Right forelimb (tissue), 1 donor: ENCODE measurements at places on chromosomes 7 and 10.

DNA sequence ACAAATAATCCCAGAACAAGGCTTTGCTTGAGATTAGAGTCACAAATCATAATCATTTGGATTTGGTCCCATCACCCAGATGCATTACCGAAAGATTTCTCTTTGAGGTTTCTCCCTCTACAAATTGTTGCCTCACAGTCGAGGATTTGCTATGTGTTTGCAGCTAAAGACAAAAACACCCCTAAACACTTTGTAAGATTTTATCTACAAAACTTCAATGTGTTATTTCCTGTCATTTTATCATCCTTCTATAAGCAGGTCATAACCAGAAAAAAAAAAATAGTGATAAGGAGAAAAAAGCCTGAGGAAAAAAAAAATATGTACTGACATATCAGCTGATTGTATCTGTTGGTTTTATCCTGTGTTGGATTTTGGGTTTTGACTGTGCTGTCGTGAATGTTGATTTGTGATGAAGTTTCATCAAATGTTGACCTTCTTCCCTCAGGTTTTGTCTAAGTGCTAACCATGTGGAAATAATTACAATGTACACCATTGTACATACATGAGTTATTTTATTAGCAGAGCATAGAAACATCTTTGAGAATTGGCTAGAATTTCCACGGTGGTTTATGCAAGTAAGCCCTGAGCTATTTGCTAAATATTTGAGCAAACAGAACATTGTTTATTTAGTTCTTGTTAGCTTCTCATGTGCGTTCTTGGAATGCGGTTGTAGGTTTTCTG lies 274.4 kb downstream of the NEBL start:
- no peak for DNase-seq

GRCh38 chr7:125775317-125775716 lies 845.7 kb upstream of the POT1 start:
- DNase-seq: no peak

- peak; percentile 78 for DNase-seq
Measured at GRCh38 chr10:79322616-79323543, 24.4 kb upstream of the PPIF start.

GRCh38 chr7:79513261-79513660 lies 59.8 kb upstream of the MAGI2 start:
- no peak for DNase-seq

- no peak for DNase-seq
Measured at GRCh38 chr10:125513429-125514182, 169.4 kb downstream of the TEX36 start.

DNA sequence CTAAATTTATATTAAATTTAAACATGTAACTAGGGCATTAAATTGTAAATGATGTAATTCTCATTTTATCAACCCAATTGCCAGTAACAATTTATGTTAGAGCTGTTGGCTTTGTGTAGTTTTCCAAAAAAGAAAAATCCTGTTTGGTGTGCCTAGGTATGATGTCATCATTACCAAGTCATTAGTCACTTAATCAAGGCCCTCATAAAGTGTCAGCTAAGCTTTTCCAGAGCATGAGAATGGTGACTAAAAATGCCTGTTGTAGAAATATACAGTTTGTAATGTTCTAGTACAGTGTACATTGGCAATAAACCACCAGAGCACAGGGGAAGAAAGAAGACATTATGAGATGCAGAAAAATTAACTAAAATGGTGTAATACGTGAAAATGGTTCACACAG lies 593.8 kb upstream of the ANKRD30A start:
- no peak for DNase-seq

DNA sequence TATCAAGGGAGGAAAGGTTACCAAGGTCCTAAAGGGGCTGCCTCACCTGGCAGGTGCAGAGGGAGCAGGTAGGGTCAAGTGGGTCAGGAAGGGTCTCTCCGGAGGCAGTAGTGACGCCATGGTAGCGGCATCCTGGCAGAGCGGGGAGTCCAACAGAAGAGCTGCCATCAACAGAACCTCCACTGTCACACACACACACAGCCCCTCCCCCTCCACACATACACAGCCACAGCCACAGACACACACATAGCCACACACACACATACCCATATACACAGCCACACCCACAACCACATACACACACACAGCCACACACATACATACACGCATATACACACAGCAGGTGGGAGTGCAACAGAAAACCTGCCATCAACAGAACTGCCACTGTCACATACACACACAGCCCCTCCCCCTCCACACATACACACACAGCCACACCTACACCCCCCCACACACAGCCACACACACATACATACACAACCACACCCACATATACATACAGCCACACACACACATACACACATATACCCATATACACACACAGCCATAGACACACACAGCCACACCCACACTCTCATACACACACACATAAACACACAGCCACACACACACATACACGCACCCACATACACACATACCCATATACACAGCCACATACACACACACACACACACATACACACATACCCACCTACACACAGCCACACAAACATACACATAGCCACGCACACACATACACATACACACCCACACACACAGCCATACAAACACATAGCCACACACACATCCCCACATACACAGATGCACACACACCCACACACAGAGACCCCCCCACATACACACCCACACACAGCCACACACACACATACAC lies 23.1 kb downstream of the KCP start:
- peak; percentile 27 for DNase-seq

- no peak for DNase-seq
Measured at GRCh38 chr10:111206521-111206920, 129.7 kb downstream of the ADRA2A start.

DNA sequence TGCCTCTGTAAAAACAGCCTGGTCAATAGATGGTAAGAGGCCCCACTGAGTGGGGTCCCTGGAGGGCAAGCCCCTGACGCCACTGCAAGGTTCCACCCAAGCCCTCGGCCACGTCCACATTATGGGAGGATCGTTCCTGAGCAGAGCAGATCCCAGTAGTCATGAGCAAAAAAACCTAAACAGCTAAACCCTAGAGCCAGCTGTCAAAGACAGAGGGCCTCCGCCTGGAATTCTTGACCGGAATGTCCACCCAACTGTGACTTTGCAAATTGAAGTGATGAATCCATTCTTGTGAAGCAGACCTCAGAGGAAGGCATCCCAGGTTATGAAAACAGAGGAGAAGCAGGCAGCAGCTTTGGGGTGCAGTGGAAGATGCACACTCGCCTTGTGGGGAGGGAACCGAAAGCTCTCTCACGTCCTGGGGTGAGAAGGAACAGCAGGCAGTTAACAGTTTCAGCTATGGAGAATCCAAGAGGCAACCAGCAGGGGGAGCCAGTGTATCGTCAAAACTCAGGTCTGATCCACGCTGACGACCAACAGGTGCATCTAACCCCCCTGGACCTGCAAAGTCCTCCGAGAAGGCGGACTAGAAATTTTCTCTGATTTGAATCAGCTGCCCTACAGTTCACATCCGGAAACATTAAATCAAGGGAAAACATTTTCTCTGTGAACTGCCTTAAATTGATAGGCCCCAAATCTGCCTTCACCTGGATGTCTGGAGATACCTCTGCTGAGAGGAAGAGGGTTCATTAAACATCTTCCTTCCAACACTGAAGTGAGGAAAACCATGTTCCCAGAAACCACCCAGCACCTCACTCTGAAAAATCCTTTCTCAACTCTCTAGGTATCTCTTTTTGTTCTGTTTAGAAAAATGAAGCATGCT lies 139.1 kb upstream of the PFKP start:
- peak; percentile 67 for DNase-seq

DNA sequence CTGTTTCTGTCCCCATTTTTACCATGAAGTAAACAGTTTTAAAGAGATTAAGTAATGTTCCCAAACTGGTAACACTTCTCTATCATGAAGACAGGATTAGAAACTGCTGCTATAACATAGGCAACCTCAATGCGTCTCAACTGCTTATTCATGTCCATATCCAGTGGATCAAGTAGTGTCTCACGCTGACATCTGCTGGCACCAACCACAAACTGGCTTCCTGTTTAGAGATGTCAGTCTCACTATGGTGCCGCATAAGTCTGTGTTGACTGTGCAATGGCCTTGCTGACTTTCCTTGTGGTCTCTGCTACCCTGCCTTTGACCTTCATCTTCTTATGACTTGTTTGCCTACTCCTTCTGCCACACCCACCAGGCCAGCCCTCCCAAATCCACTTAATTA lies 369.6 kb upstream of the DPP6 start:
- no peak for DNase-seq

- no peak for DNase-seq
Measured at GRCh38 chr7:52119537-52119936, 802.9 kb upstream of the COBL start.

DNA sequence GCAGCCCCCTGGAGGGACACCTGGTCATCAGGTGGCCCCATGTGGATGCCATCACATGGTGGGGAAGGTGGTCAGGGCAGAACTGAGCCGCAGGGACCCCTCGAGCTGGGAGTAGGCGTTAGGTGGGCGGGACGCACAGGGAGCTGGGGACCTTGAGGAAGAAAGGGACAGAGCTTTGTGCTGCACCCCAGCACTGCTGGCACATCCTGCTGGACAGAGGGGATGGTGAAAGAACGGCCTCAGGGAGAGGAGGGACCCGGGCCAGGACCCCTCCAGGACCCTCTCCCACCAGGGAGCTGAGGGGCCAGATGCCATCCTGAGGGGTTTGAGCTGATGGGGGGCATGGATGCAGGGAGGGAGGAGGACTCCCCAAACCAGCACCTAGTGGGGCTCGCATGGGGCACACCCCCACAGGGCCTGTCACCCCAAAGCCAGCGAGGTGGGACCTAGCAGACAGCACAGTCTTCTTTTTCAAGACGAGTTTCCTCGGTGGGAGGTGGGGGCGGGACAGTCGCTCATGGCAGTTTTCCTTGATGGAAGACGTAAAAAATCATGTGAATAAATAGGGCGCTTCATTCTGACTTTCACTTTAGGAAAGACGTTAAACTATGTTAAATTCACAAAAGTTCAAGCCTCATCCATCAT lies 43.3 kb downstream of the STK32C start:
- no peak for DNase-seq

GRCh38 chr10:67521546-67521945 lies 174.4 kb downstream of the CTNNA3 start:
- no peak for DNase-seq

DNA sequence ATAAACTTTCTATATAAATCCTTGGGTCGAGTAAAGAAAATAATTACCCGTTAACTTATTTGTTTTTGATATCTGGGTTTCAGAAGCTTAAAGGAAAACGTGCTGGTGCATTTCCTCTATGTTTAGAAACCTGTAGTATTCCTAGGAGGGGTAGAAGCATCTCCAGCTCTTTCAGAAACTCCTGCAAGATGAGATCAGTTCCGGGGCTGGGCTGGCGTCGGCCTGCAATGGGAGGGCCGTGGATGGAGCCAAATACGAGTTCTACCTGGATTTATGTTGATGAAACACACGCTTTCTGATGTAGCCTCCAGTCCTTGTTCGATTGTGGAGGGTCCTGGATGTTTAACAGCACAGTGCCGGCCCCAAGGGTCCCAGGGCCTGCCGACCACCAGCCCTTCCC lies 35.8 kb upstream of the DIP2C start:
- DNase-seq: no peak

DNA sequence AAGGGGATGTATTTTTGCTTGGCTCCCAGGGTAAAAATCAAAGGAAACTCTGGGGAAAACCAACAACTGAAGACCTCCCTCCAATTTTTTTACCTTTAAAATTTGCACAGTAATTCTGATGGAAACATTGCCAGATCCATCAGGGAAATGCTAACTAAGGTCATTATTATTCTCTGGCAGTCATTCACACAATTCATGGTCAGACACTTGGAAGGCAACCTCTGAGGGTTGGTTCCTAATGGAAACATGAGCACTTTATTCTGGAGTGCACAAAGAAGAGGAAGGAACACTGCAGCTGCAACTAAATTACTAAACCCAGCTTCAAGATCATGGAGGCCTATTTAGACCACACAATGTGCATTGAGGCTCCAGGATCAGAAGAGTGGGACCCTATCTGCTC lies 34.2 kb downstream of the SRI start:
- DNase-seq: no peak

DNA sequence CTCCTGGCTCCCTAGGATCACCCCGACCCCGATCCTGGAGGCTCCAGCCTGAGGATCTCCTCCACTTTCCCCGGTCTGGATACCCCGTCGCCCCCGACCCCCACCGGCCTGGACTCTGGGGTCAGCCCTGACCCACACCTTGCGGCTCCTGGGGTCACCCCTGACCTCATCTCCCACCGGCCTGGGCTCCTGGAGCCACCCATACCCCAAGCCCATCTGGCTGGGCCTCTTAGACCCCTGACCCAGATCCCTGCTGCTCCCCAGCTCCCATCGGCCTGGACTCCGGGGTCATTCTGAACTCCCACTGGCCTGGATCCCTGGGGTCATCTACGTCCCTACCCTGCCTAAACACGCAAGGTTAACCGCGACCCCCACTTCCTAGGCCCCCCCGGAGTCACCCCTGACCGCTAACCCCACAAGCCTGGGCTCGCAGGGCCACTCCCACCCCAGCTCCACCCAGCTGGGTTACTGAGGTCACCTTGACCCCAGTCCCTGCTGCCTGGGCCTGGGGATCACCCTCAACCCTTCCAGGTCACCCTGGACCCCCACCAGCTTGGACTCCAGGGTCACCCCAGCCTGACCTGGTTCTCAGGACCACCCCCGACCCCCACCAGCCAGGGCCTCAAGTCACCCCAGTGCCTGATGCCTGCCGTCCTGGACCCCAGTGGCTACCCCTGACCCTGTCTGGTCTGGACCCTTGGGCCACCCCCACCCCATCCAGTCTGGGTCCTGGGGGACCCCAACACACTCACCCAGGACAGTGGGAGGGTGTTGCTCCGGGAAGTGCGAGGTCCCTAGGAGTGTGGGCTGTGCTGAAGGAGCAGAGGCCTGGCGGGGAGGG lies 1.2 kb downstream of the FOXK1 start:
- no peak for DNase-seq

- DNase-seq: no peak
Measured at GRCh38 chr7:15854841-15855524, 168.5 kb upstream of the MEOX2 start.

GRCh38 chr7:145082366-145083161 lies 246.7 kb upstream of the TPK1 start:
- DNase-seq: no peak

GRCh38 chr7:50047716-50048115 lies 45.3 kb downstream of the ZPBP start:
- DNase-seq: no peak
